ENCODE measurements at places on chromosomes 16 and 17. TPM values are rescaled to one million over a fixed set of nuclear protein-coding genes. Genes with fewer than 3 reads are reported as not detected.

The STH gene
- not detected for total RNA-seq

The LRRC75A gene
- total RNA-seq, result 9.9 TPM

The KRT27 gene
- not detected for total RNA-seq

The MEIOB gene
- total RNA-seq, result 1.1 TPM

The ELOB gene
- total RNA-seq, result 248 TPM

The KRTAP17-1 gene
- not detected for total RNA-seq

The FBXL16 gene
- total RNA-seq, result 10.3 TPM

The CRK gene
- total RNA-seq, result 51.9 TPM

The CDC6 gene
- total RNA-seq, result 140 TPM

The PIGL gene
- 28.4 TPM for total RNA-seq

The PYDC1 gene
- 3.0 TPM for total RNA-seq

The FLII gene
- 324 TPM for total RNA-seq

The FAM83G gene
- 28.7 TPM for total RNA-seq

The ZP2 gene
- not detected for total RNA-seq

The PDE6G gene
- total RNA-seq, result 6.4 TPM

The EVPLL gene
- not detected for total RNA-seq

The MGAT5B gene
- 8.2 TPM for total RNA-seq

The GCGR gene
- total RNA-seq, result 0.61 TPM

The NTN3 gene
- 0.52 TPM for total RNA-seq

The PRSS36 gene
- total RNA-seq, result 1.3 TPM

The SLFN12L gene
- not detected for total RNA-seq

The HEATR9 gene
- not detected for total RNA-seq

The RAMP2 gene
- 12.0 TPM for total RNA-seq

The MARF1 gene
- total RNA-seq, result 31.4 TPM

The CLDN7 gene
- total RNA-seq, result 119 TPM

The CCL4 gene
- total RNA-seq, result not detected

The TMED6 gene
- total RNA-seq, result not detected

The CD300H gene
- not detected for total RNA-seq

The DYNC1LI2 gene
- total RNA-seq, result 70.8 TPM

The EVI2B gene
- total RNA-seq, result not detected

The ADAP2 gene
- total RNA-seq, result 1.1 TPM

The LITAF gene
- 160 TPM for total RNA-seq

The TVP23A gene
- 3.1 TPM for total RNA-seq

The SLC13A5 gene
- 1.8 TPM for total RNA-seq

The CDT1 gene
- 96.5 TPM for total RNA-seq

The NAGS gene
- total RNA-seq, result 5.1 TPM

The MPV17L gene
- 7.3 TPM for total RNA-seq

The RAB26 gene
- 4.3 TPM for total RNA-seq

The HLF gene
- total RNA-seq, result 0.60 TPM

The C17orf113 gene
- total RNA-seq, result 1.4 TPM

The CBX2 gene
- total RNA-seq, result 83.9 TPM

The GRAP gene
- 0.29 TPM for total RNA-seq

The TMUB2 gene
- total RNA-seq, result 18.5 TPM

The KRT40 gene
- not detected for total RNA-seq

The LRRC37A gene
- total RNA-seq, result 2.9 TPM

The ZG16B gene
- total RNA-seq, result not detected

All from H1 (cell line).